ENCODE measurements at places on chromosomes 12 and 14.

- peak; percentile 60 for DNase-seq
Measured at GRCh38 chr12:92185052-92185451, 39.4 kb upstream of the BTG1 start.

DNA sequence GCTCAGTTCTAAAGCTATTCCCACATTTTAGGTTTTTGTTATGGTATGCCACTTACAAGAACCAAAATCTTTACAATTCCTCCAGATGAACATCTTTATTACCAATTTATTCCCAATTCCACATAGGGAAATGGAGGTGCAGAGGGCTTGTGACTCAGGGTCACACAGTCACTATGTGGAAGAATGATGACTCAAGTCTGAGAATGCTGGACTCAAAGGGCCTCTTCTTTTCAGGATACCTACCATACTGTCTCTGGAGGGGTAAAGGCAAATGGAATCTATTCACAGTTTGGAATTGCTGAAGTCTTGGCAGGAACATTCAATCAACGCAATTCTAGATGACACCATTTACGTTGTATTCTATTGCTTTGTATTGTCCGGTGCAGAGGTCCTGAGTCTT lies 48.2 kb upstream of the MANSC4 start:
- DNase-seq: no peak

DNA sequence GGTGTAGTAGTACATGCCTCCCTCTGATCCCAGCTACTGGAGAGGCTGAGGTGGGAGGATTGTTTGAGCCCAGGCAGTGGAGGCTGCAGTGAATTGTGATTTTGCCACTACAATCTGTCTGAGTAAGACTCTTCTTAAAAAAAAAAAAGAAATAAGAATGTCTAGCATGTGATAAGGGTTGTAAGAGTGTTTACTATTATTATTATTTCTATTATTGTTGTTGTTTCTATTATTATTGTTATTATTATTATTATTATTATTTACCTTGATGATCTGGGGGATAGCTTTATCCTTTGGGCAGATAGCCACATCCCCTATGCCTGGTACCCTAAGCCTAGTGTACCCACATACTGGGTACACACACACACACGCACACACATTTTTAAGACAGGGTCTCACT lies 4.3 kb downstream of the OAS3 start:
- no peak for DNase-seq

GRCh38 chr12:49349266-49349665 lies 2.6 kb downstream of the DNAJC22 start:
- DNase-seq: no peak

GRCh38 chr12:22856178-22856577 lies 231.2 kb downstream of the ETNK1 start:
- DNase-seq: no peak

- DNase-seq: no peak
Measured at GRCh38 chr12:124397807-124398577, 103.1 kb downstream of the RFLNA start.

GRCh38 chr14:104689881-104690711 lies 678 bp downstream of the INF2 start:
- DNase-seq: peak; percentile 10

DNA sequence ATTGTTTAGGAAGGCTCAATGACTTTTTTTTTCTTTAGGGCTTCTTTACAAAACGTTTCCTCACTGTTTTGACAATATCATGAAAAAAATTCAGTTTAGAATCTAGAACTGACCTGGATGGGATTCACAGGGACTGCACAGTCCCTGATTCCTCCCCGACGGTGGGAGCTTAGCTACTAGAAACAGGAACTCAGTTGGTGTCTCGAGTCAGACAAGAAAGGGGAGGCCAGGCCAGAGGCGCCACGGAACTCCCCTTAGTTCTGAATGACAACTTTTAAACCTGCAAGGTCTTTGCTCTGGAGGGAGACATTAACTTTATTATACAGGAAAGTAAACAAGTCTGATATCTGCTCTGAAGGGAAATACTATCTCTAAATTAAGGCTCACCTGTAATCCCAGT lies 45.4 kb upstream of the SRP54 start:
- no peak for DNase-seq

DNA sequence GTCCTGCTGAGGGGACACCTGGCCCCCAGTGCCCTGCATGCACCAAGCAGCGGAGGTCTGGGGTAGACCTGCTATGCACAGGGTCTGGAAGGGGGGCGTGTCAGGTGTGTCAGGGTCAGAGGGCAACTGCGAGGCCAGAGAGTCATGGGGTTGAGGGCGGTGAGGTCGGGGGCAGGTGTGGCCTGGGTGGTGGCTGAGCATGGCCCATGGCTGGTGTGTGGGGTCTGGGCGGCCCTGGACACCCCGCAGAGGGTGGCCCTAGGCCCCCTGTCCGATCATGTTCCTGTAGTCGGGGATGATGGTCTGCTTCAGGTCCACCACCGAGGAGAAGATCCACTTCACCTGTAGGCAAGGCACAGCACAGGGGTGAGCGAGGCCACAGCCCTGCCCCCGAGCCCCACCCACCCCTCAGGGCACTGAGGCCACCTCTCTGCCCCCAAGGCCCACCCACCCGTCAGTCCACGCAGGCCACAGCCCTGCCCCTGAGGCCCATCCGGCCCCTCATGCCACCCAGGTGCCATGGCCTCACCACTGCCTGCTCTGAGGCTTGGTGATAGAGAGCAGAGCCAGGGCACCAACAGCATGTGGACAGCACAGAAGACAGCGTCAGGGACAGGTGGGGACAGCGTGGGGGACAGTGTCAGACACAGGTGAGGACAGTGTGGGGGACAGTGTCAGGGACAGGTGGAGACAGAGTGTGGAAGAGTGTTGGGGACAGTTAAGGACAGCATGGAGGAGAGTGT lies 211.3 kb downstream of the TMEM121 start:
- no peak for DNase-seq

DNA sequence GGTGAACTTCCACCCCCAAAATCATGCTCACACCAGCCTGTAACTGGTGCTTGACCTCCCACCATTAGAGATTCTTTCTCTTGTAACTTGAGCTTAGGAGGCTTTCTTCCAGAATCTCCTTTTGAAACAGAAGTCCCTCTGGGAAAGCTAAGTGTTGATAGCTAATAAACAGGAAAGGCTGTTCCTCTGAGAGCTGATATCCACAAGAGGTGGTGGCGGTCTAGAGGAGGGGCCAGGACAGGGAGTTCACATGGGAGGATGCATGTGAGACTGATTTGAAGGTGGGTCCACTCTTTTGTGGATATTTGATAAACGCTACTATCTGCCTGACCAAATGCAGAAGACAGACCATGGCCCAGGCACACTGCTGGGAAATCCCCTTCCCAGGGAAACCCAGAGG lies 10.2 kb upstream of the PRMT8 start:
- DNase-seq: no peak

All from CD4-positive, alpha-beta T cell treated with Interleukin-12 subunit alpha and Interleukin-12 subunit beta, for 1 hour (primary cell).